ENCODE measurements at places on chromosomes 13 and 19.

GRCh38 chr19:44590245-44591059 is 22.9 kb upstream of the IGSF23 start:
- DNase-seq = no peak

DNA sequence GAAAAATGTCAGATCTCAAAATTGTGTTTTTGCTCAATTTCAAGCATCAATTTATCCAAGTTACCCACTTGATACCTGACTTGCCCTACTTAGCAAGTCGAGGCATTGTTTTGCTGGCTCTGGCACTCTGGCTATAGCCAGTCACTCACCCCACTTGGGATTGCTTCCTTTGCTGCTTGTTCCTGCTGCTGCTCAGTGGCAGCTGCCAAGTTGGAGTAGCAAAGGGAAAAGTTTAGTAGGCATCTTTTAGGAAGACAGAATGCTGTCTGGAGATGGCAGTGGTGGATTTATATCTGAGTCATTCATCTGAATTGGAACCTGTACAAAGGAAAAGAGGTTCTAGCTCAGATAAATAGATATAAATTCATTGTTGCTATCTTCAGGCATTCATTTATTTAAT is 41.2 kb downstream of the PCCA start:
- no peak for DNase-seq

GRCh38 chr19:47637550-47637949 is 28.6 kb downstream of the BICRA start:
- no peak for DNase-seq

DNA sequence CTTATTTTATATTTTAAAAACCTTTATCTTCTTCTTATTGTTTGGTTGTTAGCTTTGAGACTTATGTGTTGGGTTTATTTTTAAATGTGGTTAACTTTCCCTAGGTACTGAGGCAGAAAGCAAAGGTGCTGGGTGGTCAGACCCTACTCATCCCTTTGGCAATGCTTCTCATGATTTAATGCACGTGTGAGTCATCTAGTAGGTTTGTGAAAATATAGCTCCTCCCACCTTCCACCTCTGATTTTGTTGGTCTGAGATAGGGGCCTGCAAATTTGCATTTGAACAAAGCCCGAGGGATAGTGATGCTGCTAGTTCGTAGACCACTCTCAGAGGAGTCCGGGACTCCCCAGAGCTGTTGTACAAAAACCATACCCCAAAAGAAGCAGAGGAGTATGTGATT is 771.3 kb upstream of the ARGLU1 start:
- no peak for DNase-seq

- no peak for DNase-seq
These were observed 294.2 kb downstream of the TDRD3 start for GRCh38 chr13:60691268-60691667.

DNA sequence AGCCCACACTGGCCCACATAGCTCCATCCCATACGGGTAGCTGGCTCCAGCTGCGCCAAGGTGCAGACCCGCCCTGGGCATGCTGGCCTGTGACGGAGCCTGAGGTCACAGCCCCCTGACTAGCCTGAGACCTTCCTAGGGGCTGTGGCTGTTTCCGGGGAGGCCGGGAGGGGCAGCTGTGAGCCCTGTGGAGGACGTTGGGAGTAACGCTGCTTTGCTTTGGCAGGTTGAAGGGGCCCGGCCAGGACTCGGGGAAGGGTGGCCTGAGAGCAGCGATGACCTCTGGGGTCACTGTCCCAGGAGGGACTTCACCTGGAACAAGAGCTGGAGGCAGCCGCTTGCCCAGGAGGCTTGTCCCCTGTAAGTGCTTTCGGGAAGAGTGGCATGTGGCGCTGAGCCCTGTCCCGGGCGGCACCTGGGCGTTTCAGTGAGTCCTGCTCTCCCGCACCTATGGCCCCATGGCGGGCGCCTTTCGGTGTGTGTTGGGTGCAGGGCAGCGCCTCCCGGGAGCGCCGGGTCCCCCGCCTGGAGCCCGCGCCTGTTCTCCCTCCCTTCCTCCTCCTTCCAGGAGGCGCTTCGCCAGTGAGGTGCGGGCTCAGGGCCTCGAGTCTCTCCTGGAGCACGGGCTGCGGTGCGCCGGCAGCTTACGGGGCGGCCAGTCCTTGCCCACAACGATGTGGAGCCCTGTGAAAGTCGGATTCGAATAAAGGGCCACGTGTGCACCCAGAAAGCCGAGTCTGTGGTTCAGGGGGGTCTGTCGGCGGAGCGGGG is 1.1 kb upstream of the FAM174C start:
- no peak for DNase-seq

- DNase-seq = peak; percentile 77
These were observed 702 bp downstream of the PTH2 start for GRCh38 chr19:49422407-49423070.

- no peak for DNase-seq
These were observed 226.0 kb downstream of the NALCN start for GRCh38 chr13:101190337-101190736.

DNA sequence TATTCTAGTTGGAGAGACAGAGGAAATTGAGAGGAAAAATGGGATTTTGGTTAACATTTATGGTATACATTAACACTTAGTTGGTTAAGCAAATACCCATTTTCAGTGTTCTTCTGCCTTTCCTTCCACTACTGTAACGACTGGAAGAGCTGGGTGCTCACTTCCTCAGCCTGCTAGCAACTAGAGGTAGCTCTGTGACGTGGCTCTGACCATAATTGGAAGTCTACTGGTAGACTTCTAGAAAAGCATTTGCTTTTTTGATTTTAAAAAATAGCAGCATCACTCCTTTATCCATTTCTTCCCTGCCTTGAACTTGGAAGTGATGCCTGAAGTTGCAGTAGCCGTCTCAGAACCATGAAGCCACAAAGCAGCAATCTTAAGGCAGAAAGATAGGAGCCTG is 15.9 kb downstream of the NHLRC3 start:
- no peak for DNase-seq

- no peak for DNase-seq
These were observed 120.2 kb downstream of the UBL3 start for GRCh38 chr13:29730253-29730652.

DNA sequence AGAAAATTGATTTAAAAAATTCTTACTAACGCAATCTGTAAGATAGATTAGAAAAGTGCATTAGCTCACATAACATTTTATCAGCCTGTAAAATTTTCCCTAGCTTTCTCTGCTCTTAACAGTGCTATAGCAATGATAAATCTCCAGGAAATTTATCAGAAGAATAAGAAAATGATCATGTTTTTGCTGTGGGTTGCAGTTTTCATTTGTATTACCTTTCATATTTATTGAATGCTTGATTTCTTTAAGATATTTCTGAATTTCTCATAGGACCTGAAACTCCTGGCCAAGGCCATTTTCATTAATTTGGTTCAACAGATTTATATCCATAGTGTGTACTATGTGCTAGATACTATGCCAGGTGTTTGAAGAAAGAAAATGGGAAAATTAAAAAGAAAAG is 130.3 kb upstream of the STARD13 start:
- DNase-seq = no peak

DNA sequence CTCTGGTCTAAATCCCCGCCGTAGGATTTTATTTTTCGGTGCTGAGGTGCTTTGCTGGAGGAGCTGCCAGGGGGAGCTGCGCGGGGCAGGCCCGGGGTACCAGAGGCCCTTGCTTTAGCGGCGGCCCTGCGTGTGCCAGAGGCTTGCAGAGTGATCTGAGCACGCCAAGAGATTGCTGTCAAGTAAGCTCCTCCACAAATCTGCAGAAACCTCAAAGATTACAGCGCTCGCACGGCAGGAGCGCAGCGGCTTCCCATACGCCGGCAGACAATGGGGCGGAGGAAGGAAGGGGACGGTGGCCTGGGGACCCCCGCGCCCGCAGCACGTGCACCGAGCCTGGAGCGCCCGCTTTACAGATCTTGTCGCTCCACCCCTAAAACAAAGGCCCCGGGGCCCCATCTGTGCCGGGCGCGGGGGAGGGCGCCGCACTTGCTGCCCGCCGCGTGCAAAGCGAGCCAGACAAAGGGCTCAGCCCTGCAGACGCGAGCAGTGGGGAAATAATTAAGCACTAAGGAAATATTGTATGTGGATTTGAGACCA is 9.1 kb upstream of the C19orf12 start:
- DNase-seq = no peak

- no peak for DNase-seq
These were observed 11.4 kb upstream of the STARD13 start for GRCh38 chr13:33296793-33297425.

GRCh38 chr19:1324806-1325567 is 39.3 kb downstream of the EFNA2 start:
- no peak for DNase-seq

DNA sequence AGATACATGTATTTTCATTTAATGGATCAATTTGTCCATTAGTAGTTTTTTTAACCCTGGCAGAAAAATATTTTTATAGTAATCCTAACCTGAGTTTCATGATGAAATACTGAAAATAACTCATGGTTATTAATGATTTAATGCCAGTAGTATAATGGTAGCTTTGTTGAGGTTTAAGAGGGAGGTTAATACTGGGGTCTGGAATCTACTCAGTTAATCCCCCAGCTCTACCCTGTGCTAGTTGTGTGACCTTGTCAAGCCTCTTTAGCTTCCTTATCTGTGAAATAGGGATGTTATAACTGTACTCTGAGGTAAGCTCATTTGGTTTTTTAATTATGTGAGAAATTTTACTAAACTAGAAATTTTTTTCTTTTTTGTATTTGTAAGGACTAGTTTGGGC is 122.5 kb downstream of the TDRD3 start:
- no peak for DNase-seq

- no peak for DNase-seq
These were observed 8.9 kb downstream of the SGTA start for GRCh38 chr19:2774083-2774679.

DNA sequence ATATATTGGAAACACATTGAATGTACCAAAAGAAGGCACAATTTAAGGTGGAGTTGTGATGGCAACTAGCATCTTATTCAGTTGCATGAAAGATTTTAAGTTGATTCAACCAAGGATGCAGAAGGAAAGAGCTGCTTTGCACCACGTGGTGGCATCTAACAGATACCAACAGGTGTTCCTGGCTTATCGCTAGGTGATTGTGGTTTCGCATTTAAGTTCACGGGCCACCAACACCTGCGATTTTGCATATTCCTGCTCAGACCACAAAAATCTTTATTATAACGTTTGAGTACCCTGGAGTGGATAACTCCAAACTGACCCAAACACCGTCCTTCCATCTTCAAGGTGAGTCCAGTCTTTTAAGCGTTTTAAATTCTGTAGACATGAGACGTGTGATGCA is 45.3 kb downstream of the RGCC start:
- DNase-seq = no peak

DNA sequence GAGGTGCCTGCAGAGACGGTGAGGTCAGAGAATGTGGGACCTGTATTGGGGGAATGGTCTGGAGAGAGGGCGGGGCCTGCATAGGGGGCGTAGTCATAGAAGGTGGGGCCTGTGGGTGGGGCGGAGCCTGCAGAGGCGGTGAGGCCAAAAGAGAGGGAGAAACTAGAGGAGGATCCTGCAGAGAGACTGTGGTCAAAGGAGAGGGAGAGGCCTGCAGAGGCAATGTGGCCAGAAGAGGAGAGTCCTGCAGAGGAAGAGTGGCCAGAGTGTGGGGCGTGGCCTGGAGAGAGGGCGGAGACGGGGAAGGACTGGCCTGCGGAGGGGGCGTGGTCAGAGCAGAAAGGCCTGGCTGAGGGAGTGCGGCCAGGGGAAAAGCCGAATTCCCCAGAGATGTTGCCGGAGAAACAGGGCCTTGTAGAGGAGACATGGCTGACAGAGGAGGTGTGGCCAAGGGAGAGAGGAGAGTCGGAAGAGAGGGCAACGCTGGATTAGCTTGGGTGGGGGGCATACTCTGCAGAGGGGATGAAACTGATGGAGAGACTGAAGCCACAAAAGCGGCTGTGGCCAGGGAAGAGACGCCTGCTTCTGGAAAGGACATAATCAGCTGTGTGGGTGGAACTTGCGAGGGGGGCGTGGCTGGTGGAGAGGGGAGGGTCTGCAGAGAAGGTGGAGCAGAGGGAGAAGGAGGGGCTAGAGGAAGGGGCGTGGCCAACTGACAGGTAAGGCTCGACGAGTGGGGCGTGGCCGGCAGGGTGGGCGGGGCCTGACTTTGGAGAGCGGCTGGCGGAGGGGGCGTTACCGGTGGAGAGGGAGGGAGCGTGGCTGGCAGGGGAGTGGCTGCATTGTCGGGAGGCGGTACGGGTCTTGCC is 2.5 kb downstream of the PRR36 start:
- peak; percentile 89 for DNase-seq

- no peak for DNase-seq
These were observed 2280.4 kb upstream of the PCDH20 start for GRCh38 chr13:63696055-63696454.

- DNase-seq = no peak
These were observed 291.9 kb upstream of the HTR2A start for GRCh38 chr13:47188802-47189201.

GRCh38 chr19:9901642-9902041 is 34.7 kb downstream of the OLFM2 start:
- DNase-seq = no peak

- no peak for DNase-seq
These were observed 45.1 kb upstream of the FARP1 start for GRCh38 chr13:98097749-98098148.

All from stimulated activated effector memory CD8-positive, alpha-beta T cell treated with anti-CD3 and anti-CD28 coated beads, Interleukin-12 subunit alpha, Interleukin-12 subunit beta, amount 100 ng/mL, for 72 hours (primary cell).